ENCODE measurements at places on chromosomes 2 and 18. TPM values are rescaled to one million over a fixed set of nuclear protein-coding genes. Genes with fewer than 3 reads are reported as not detected.

The SERPINB11 gene
- total RNA-seq, result not detected

The PKDCC gene
- 90.2 TPM for total RNA-seq

The TUBB8B gene
- 0.17 TPM for total RNA-seq

The LYPD6B gene
- 1.9 TPM for total RNA-seq

The EVA1A gene
- 7.4 TPM for total RNA-seq

The C2orf92 gene
- total RNA-seq, result 4.2 TPM

The GCG gene
- total RNA-seq, result not detected

The UGT1A10 gene
- total RNA-seq, result not detected

The ANO7 gene
- total RNA-seq, result 2.0 TPM

The MDH1B gene
- total RNA-seq, result 2.0 TPM

The TOGARAM2 gene
- 0.18 TPM for total RNA-seq

The SERPINB3 gene
- total RNA-seq, result not detected

The RTTN gene
- 21.8 TPM for total RNA-seq

The NXPH2 gene
- total RNA-seq, result 0.55 TPM

The MTERF4 gene
- 32.4 TPM for total RNA-seq

The DLX1 gene
- 0.26 TPM for total RNA-seq

The GPR39 gene
- 6.2 TPM for total RNA-seq

The NEURL3 gene
- total RNA-seq, result 0.10 TPM

The ASXL3 gene
- 0.07 TPM for total RNA-seq

The UGT1A5 gene
- total RNA-seq, result not detected

The ZBTB7C gene
- 0.38 TPM for total RNA-seq

The AMER3 gene
- 0.14 TPM for total RNA-seq

All from H7 (cell line).